ENCODE measurements at places on chromosomes 4 and X.

GRCh38 chrX:154366666-154367055, 7.8 kb downstream of the FLNA start:
- no peak for DNase-seq

DNA sequence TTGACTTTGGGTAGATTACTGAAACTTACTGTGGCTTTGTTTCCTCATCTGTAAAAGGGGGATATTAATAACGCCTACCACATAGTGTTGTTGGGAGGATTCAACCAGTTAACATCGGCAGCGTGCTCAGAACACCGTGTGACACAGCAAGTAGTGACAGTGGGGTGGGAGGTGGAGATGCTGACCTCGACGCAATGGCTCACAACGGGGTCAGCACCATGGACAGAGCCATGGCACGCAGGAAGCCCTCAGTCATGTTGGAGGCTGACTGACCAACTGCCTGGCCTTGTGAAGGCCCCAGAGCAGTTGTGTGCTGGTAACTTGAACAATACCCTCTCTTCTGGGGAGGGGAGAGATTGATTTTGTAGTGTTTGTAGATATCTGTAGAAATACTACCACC, 93.2 kb downstream of the WFS1 start:
- DNase-seq: peak; percentile 29

DNA sequence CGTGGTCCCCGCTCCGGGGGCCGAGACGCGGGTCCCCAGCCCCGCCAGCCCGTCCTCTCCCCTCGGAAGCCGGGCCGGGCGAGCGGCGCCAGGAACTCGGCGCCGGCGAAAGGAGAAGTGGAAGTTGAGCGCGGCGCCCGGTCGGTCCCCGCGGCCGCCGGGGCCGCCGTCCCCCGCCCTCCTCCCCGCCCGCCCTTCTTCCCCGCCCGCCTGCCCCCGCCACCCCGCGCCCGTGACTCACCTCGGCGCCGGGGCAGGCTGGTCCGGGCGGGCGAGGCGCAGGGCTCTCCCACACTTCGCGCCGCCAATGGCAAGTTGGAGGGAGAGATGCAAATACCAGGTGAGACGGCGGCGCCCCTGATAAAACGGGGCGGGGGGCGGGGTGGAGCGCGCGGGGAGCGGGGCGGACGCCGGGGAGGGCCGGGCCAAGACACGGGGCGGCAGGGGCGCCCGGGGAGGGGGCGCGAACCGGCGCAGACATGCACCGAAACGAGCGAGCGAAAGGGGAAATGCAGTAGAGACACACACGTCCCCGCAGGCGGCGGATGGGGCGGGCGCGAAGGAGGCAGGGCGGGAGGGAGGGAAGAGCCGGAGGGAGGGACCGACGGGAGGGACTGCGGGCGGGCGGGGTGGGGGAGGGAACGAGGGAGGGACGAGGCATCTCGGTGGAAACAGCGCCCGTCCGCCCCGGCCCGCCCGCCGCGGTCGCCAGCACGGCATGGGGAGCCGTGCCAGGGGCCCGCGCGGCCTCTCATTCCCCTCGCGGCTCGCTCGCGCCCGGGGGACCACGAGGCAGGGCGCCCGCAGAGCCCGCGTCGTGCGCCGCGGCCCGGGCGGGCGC, at the start of gene ELF4:
Gene ELF4, minus strand, starts transcription at position 119 of the 841 bp plus-strand sequence. CDS start 29,167 bp downstream, outside the sequence.
- DNase-seq: peak; percentile 46

DNA sequence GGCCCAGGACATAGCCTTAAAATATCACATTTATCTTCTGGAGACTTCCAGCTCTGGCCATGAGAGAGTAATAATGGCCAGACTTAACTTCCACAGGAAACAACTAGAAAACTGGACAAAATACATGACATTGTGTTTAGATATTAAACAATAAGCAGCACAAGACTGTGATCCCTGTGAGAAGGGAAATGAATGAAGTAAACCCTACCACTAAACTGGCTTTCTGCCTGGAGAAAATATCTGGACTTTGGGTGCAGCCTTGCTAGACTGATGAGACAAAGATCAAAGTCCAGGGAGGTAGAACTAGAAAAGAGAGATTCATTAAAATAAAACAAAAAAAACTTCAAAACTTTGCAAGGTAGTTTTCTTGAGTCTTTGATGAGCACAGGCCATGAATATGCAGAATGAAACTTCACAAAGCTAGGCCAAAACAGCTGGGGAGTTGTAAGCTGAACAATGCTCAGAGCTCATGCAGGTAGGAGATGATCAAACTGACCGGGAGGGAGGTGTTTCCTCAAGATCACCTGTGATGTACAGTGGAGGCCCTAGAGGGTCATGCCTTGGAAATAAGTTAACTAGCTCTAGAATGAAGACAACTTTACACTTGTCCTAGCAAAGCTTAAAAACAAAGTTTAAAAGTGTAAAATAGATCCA, 147.0 kb upstream of the SH3RF1 start:
- DNase-seq: no peak

DNA sequence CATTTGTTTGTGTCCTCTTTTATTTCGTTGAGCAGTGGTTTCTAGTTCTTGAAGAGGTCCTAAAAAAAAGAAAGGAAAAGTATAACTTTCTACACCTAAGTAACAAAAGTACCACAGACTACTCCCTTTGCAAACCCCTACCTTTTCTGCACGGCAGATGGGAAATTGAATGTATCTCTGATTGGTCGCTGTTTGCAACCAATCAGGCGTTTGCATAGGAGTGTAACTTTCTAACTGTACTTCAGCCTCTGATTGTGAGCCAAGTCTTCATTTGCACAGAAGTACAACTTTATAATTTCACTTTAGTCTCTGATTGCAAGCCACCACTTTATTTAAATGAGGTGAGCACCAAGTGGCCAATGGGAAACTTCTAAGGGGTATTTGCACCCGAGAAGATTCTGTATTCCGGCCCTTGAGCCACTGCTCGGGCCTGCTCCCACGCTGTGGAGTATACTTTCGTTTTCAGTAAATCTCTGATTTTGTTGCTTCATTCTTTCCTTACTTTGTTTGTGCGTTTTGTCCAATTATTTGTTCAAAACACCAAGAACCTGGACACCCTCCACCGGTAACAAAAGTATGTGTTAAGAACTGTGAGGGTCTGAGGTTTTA, 40.3 kb upstream of the FHL1 start:
- no peak for DNase-seq

DNA sequence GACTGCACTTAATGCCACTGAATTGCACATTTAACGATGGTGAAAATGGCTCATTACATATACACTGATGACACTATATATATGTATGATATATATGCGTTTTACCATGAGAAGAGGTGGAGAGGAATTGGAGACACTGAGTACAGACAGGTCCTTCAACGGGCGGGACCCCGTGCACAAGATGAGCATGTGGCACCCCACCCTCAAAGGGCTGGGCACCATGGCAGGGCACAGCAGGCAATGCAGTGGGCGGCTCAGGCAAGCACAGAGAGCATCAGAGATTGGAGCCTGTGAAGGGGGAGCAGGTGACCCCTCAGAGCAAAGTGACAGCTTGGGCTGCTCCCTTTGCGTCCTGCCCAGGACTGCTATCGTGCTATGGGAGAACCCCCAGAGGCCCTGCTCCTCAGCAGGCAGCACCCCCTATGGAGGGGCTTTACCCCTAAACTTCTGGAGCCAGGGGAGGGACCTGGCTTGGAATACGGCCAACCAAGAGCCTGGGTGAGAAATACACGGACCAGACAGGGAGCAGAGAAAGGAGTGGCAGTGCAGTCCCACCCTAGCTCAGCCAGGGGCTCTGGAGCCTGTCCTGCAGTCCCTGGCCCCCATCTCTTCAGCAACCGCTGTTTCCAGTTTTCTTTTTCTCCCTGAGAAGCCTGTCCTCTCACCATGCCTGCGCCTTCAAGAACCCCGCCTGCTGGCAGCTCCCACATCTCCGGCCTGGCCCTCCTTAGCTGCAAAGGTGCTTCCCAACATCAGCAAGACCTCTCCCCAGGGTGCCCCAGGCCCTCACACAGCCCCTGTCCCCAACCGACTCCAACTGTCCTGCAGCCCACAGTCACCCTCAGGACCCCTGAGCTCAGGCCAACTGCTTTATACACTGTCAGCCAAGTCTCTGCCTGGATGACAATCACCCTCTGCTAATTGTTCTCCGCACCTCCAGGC, 10.5 kb downstream of the SLC6A8 start:
- no peak for DNase-seq

DNA sequence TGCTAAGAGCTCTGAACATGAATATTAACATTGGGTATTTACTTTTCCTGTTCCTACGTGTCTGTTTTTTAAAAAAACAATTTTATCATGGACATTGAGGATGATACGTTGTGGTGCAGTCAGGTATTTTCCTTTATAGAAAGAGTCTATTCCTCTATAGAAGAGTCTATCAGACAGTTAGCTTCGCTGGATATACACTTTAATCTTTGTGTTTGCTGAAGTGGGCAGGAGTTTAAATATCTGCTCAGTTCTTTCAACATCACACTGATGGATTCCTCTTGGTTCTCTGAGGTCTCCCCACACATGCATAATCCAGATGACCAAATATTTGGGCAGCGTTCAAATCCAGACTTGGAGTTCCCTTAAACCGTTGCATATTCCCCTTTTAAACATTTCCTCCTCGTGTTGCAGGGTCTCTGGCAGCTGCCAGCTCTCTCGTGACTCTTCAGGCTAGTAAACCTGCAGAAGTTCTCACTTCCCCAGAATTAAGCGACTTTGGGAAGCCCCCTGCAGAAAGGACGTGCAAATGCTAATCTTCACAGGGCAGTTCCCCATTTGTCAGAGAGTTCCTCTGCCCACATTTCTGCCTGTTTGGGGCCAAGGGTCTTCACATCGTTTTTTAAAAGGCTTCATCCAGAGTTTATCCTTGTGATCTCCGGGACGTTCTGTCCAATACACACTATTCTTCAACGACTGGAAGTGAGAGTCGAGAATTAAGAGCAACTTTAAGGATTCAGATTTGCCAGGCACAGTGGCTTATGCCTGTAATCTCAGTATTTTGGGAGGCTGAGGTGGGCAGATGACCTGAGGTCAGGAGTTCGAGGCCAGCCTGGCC, 20.5 kb upstream of the DHRSX start:
- DNase-seq: no peak

DNA sequence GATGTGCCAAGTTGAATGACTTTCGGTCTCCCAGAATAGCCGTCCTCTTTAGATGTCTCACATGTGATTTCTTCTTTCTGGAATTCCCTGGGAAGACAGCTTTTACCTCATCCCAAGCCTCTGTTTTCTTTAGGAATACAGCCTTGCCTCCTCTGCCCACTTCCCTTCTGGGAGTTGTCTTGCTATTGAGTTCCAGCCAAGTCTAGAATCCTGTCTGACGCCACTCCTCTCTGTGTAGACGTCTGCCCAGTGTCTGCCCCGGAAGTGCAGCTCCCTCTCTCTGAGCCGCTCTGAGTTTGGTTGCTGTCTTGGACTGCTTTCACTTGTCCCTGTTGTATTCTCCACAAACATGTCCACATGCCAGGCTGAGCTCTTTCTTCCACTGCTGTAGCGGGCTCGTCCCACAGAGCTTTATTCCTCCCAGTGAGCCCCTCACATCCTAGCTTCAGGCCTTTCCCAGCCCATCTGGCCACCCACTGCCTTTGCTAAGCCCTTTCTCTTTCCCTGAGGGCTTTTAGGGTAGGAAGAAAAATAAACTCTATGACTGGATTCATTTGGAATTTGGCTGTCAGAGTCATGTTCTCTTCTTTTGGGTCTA, 9.0 kb upstream of the IGFBP7 start:
- DNase-seq: peak; percentile 95

DNA sequence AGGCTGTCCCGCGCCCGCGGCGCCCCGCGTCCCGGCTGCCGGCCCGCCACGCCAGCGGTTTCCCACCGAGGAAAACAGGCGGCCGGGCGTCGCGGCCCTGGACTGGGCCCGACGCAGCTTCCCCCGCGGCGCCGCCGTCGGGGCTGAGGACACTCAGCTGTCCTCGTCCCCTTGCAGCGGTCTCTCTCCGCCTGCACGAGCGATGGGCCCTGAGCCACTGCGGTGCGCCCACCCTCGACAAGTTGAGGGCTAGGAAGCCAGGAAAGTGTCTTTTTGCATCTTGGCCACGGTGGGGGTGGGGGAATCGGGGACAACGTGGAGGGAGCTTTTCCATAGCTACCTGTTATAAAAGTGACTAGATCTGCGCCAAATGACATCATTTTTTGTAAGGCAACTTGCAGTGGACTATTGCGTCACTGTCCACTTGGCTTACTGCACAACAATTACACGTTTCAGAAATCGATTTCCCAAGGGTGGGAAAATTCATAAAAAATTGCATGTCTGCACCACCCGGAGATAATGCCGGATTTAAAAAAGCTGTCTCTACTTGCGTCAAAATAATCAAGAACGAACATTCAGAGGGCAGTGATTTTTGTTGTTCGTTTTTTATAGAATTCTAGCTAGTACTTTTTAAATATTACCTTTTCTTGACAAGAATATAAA, 1.1 kb downstream of the KLHL15 start:
- peak; percentile 81 for DNase-seq

- no peak for DNase-seq
Measured at GRCh38 chrX:96729053-96729452, 44.4 kb downstream of the DIAPH2 start.

GRCh38 chr4:72768364-72768763, 199.3 kb upstream of the ADAMTS3 start:
- no peak for DNase-seq

- peak; percentile 90 for DNase-seq
Measured at GRCh38 chr4:173243321-173243720, 74.7 kb downstream of the GALNT7 start.

- no peak for DNase-seq
Measured at GRCh38 chr4:177923888-177924287, 481.7 kb upstream of the AGA start.

DNA sequence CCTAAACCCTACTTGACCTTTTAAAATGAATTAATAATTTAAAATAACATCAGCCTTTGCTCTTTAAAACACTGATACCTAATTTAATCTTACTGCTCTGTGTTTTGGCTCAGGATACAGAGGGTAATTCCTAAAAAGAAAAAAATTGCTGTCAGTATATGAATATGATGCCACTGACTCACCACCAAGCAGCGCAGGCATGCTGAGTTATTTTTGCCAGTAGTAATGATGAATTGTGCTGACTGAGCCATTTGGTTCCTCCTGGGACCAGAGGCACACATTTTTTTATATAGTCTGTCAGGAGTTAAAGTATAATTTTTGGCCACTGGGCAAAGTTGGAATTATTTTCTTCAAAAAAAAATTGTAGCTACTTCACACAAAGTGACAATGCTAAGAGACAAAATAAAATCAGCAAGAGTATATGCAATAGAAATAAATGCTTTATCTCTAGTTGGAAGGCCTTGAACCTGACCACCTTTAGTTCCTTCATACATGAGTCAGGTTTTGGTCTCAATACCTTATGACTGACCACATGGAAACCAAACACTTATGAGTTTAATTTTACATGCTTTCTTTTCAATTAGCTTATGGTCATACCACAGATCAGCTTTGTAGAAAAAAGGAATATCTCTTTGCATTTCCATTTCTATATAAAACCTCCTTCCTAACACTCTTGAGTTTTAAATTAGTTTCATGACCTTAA, 115.1 kb downstream of the PPP3CA start:
- peak; percentile 87 for DNase-seq

Measured in cardiac fibroblast (primary cell).